ENCODE measurements at places on chromosomes 16 and 17. TPM values are rescaled to one million over a fixed set of nuclear protein-coding genes. Genes with fewer than 3 reads are reported as not detected.

The CLEC18B gene
- total RNA-seq = 0.31 TPM

The OR1A1 gene
- not detected for total RNA-seq

The DOC2A gene
- total RNA-seq = 0.15 TPM

The KRTAP4-9 gene
- not detected for total RNA-seq

DNA sequence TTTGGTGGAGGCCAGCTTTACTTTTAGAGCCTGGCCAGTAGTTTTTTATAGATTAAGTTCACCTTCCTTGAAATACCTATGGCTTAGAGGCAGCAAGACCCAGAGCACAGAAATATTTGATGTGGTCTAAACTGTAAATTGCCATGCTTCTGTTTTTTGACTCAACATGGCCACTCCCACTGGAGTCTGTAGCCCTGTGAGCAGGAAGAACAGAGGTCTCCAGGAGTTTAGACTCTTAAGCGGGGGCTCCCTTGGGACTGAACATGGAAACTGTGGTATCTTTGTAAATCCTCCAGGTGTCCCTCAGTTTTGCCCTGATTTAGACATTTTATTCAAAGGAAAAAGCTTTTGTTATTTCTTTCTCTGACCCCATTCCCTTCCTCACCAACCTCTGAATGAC lies 145.6 kb downstream of the FTO start:
- no peak for DNase-seq
- peak overlapping the region; percentile 69 for H3K27ac ChIP-seq
- no peaks in the 10 kb centered on the region for H3K36me3 ChIP-seq
- H3K4me3 ChIP-seq = no peak overlapping the region

GRCh38 chr17:71304498-71305158 lies 816.2 kb upstream of the SOX9 start:
- no peaks in the 10 kb centered on the region for H3K27me3 ChIP-seq
- H3K36me3 ChIP-seq = no peaks in the 10 kb centered on the region
- no peak overlapping the region for H3K4me3 ChIP-seq
- no peak overlapping the region for H3K27ac ChIP-seq
- DNase-seq = no peak

DNA sequence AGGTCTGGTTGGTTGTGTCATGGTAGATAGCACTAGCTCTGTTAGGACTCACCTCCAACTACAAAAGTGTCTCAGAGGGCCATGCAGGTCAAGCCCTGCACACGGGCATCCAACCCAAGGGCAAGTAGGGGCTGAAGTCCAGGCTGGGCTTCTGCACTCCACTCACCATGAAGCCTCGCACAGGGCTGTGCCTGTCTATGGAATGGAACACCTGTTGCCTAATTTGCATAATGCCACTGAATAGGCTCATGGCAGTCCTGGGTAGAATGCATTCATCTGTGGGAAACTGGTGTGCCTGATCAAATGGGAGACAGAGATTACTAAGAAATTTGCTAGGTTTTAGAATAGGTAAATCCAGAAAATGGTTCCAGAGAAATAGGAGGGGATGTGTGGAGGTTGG lies 8.0 kb upstream of the AKAP1 start:
- no peak overlapping the region for H3K27ac ChIP-seq
- no peak for DNase-seq
- peaks cover 7% of the 10 kb centered on the region for H3K4me1 ChIP-seq
- no peak overlapping the region for H3K4me3 ChIP-seq
- no peaks in the 10 kb centered on the region for H3K27me3 ChIP-seq
- H3K36me3 ChIP-seq = no peaks in the 10 kb centered on the region

All from HepG2 (cell line).